ENCODE measurements at places on chromosomes 12 and 14. TPM values are rescaled to one million over a fixed set of nuclear protein-coding genes. Genes with fewer than 3 reads are reported as not detected.
A peak's percentile ranks its signal among the peaks of the same experiment; 100 is the strongest.

SLC6A13 gene
- total RNA-seq: not detected

MYBPC1 gene
- total RNA-seq: not detected

DPF3 gene
- 0.18 TPM for total RNA-seq

RGS6 gene
- not detected for total RNA-seq

LRP1-AS gene
- not detected for total RNA-seq

CLEC2A gene
- not detected for total RNA-seq

DHRS4L2 gene
- 27.7 TPM for total RNA-seq

CNPY2 gene
- total RNA-seq: 122 TPM

STAB2 gene
- not detected for total RNA-seq

NKX2-8 gene
- total RNA-seq: not detected

GRCh38 chr12:74747305-74747704 is 209.7 kb downstream of the ATXN7L3B start:
- peak; percentile 2 for DNase-seq

GRCh38 chr14:102066041-102066451 is 20.8 kb downstream of the HSP90AA1 start:
- no peak for DNase-seq

GRCh38 chr12:94211021-94211420 is 62.6 kb downstream of the PLXNC1 start:
- DNase-seq: no peak

Data from foreskin keratinocyte (primary cell).